Cardiac muscle cell (in vitro differentiated cells and primary cell): ENCODE measurements at places on chromosomes 1 and 21.

- DNase-seq, result peak; percentile 40
Observed at GRCh38 chr21:17613242-17613676, 558 bp upstream of the BTG3 start.

- no peak for DNase-seq
Observed at GRCh38 chr1:23736437-23737134, 6.7 kb upstream of the ELOA start.

GRCh38 chr1:175857756-175858155 lies 114.4 kb upstream of the TNR start:
- DNase-seq, result no peak

DNA sequence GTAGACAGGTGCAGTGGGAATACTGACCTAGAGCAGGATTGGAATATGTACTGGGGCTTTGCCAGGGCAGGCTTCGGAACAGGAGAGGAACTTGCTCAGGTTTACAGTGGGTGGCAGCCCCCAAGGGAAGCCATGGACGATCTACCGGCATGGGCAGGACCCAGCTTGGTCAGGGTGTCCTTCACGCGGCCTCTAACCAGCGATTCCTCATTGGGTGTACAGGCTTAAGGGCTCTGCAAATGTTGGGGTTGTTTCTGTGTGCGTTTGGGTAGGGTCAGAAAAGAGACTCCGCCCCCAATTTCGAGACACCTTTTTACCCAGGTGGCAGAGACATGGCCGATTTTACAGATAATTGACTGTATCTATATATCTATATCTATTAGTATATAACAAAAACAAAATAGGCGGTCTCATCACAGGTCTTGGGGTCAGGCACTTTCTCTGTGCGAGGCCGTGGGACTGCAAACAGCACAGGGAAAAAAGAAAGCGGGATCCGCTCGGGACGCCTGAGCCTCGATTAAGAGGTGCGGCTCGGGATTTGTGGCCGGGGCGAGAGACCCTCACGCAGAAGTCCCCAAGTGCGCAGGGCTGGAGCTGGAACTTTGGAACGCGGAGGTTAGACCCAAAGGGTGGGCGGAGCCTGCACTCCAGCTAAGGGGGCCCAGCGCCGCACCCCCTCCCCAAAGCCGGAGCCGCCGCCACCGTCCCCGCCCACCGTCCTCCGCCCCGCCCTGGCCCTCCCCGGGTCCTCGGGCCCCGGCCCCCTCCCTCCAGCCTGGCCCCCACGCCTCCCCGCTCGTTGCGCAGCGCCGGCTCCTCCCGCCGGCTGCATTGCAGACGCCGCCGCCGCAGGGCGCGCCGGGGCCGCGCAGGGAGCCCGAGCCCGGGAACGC lies 67.5 kb upstream of the VAMP3 start:
- peak; percentile 33 for DNase-seq

- peak; percentile 79 for DNase-seq
Observed at GRCh38 chr1:235093696-235094592, 34.7 kb downstream of the TOMM20 start.

DNA sequence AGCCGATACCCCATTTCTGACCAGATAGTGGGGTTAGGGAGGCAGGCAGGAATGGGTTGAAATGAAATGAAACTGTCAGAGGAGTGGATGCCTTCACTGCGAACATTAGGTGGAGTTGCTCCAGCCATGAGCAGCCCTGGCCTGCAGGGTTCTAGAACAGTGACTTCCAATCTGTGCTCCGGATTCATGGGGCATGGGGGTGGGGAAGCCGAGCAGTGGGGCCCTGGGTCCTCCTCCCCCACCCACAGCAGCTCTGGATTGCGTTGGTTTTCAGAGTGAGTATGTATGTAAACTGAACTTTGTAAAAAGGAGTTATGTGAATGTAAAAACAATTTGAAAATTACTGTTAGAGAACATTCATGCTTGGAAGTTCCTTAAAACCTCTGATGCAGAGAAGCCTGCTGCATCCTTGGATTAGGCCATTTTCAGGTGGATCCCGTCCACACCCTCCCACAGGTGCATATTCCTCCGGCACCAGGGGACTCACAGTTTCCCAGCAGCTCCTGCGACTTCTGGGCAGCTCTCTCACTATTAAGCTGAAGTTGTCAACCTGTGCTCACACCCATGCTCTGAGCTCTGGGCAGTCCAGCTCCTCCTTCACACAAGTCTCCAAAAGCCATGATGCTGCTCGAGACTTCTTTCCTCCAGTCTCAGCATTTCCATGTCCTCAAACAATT lies 54.4 kb upstream of the EDN2 start:
- DNase-seq, result no peak

DNA sequence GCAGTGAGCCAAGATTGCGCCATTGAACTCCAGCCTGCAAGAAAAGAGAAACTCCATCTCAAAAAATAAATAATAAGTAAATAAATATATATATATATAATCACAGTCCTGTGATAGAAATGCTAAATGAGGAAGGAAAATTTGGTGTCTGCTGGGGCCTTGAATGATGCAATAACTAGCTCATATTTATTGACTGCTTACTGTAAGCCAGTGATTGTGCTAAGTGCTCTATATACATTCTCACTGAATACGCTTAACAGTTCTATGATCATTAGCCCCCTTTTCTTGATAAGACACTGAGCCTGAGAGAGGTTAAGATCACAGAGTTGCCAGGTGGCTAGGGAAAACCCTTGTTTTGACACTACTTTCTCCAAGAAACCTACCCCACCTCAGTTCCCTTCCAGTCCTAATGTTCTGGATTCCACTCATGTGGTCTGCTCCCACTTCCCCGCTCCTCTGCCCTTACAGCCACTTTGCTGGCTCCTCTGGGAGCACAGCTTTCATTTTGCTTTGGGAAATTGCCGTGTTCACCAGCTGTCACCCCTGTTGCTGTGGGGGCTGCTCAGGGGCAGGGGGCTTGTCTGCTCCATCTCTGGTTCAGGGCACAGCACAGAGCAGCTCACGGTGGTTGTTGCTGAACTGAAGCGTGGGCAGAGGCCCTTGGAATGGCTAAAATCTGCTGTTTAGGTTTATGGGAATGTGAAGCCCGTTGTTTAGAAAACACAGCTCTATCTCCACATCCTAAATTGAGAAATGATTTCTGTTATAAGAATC lies 2.5 kb upstream of the BMP8A start:
- DNase-seq, result no peak

- no peak for DNase-seq
Observed at GRCh38 chr1:29361686-29362085, 125.4 kb downstream of the PTPRU start.

- no peak for DNase-seq
Observed at GRCh38 chr1:155864393-155864792, 5.0 kb downstream of the SYT11 start.

DNA sequence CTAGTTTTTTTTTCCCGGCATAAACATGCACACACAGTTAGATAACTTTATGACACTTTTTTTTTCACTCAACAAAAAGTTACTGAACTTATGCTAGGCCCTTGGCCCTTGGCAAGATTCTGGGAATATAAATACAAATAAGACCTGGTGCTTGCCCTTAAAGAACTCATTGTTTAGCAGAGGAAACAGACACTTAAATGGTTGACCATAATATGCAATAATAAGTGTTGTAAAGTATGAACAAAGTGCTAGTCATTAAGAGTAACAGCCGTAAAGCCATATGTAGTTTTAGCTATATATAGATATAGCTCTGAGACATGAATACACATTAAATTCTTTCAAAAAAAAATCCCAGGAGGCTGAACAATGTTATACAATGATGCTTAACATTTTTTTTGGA lies 198.3 kb downstream of the CYYR1 start:
- DNase-seq, result no peak

GRCh38 chr1:164801246-164801731 lies 242.3 kb downstream of the PBX1 start:
- no peak for DNase-seq

- peak; percentile 50 for DNase-seq
Observed at GRCh38 chr1:84122780-84123382, 21.2 kb upstream of the PRKACB start.

DNA sequence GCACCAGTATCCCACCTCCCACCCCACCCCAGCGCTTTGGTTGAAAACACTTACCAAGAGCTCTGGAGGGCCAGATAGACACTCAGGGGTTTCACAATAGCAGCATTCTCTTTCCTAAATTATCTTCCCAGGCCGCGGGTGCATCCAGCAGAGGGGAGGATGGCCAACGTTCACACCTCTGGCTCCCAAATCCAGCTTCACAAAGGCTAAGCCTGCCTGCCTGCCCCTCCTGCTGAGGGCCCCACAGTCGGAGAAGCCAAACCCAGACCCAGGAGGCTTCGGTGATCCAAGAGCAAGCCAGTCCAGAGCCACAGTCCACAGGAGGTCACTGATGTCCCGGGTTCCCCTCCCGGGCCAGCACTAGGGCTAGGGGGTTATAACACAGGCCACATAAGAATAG lies 231.9 kb downstream of the TRABD2B start:
- no peak for DNase-seq
